ENCODE measurements at places on chromosomes 12 and 14.

DNA sequence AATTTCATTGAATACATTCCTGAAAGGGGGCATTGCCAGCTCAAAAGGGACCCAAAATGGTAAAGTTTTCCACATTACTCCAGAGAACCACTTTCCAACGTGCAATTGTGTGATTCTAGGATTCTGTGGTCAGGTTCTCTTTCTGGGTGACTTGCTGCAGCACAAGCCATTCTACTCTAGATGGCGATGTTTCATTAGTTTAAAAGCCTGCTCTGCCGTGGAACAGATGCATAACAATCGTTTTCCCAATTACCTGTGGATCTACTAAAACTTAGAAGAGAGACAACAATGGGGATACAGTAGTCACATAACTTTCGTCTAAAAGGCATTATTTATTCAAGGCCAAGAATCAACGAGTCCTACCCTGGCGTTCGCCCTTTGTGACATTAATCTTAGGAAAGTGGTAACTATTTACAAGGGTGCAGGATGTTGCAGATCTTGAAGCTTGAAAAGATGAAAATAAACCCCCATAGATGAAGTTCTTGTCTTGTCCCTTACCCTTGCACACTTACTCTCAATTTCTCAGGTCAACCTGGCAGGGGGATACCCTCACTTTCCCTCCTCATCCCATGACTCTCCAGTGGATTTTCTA, 400.9 kb downstream of the SNAPC1 start:
- no peaks in the 10 kb centered on the region for H3K27me3 ChIP-seq
- no peaks in the 10 kb centered on the region for H3K4me1 ChIP-seq
- no peaks in the 10 kb centered on the region for H3K36me3 ChIP-seq
- DNase-seq: peak; percentile 34

DNA sequence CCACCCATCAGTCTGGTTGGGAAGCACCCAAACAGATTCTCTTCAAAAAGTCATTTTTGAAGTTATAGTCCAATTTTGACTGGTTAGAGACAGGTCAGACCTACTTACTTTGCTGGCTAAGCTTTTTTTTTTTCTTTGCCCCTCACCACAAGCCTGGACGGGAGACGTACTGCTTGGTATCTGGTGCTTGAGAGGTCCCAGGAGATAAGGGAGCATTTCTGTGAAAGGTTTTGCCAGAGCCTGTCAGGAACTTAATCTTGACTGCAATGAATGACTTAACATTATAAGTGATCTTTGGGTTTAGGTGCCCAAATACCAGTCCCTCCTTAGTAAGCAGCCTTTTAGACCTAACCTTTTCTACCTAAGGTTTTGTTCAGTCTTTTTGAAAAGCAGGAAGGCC, 6.3 kb downstream of the MTHFD1 start:
- H3K4me1 ChIP-seq: no peaks in the 10 kb centered on the region
- DNase-seq: no peak
- H3K36me3 ChIP-seq: peaks cover 3% of the 10 kb centered on the region

DNA sequence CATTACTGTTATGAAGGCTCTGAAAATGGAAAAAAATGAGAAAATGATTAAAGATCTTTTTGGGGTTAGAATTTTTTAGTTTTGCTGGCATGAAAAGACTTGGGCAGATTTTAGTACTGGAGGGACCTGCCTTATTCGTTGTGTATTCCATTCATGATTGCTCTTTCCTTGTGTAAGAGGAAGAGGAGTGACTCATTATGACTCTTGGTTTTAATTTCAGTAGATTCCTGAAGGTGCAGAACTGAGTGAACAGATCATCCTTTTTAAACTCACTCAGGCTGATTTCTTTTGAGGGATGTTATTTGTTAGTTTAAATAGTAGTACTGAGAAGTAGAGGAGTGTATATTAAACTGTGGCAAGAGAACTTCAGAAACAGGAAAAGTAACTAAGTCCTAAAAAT, 41.6 kb downstream of the AKAP6 start:
- peaks cover 9% of the 10 kb centered on the region for H3K4me1 ChIP-seq
- no peaks in the 10 kb centered on the region for H3K27me3 ChIP-seq
- H3K4me3 ChIP-seq: no peak overlapping the region
- DNase-seq: peak; percentile 86
- H3K27ac ChIP-seq: peak overlapping the region; percentile 18
- no peaks in the 10 kb centered on the region for H3K36me3 ChIP-seq

DNA sequence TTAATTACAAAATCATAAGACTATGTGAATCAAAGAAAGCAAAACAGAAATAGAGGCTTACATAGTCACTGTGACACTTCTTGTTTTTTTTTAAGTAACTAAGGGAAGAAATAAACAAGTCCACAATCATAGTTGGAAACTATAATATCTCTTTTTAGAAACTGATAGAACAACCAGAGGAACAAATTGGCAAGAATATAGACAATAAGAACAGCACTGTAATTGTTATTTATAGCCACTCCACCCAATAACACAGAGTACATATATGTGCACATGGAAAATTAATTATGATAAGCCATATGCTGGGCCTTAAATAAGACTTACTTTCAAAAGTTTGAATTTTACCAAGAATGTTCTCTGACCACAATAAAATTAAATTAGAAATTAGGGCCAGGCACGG, 101.1 kb downstream of the PLEKHG7 start:
- no peak for DNase-seq
- H3K4me3 ChIP-seq: no peak overlapping the region
- no peaks in the 10 kb centered on the region for H3K27me3 ChIP-seq
- H3K27ac ChIP-seq: no peak overlapping the region
- no peaks in the 10 kb centered on the region for H3K4me1 ChIP-seq

DNA sequence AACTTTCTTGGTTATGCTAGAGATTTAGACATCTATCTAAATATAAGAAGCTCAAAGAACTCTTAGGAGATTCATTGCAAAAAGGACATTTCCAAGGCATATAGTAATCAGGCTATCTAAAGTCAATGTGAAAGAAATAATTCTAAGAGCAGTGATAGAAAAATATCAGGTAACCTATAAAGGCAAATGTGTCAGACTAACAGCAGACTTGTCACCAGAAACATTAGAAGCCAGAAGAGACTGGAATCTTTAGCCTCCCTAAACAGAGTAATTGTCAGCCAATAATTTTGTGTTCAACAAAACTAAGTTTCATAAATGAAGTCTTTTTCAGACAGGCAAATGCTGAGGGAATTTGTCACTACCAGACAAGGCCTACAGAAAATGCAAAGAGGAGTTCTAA, 122.0 kb upstream of the SCAF11 start:
- DNase-seq: no peak
- H3K36me3 ChIP-seq: no peaks in the 10 kb centered on the region
- no peak overlapping the region for H3K4me3 ChIP-seq
- no peak overlapping the region for H3K27ac ChIP-seq
- no peaks in the 10 kb centered on the region for H3K27me3 ChIP-seq
- no peaks in the 10 kb centered on the region for H3K4me1 ChIP-seq

DNA sequence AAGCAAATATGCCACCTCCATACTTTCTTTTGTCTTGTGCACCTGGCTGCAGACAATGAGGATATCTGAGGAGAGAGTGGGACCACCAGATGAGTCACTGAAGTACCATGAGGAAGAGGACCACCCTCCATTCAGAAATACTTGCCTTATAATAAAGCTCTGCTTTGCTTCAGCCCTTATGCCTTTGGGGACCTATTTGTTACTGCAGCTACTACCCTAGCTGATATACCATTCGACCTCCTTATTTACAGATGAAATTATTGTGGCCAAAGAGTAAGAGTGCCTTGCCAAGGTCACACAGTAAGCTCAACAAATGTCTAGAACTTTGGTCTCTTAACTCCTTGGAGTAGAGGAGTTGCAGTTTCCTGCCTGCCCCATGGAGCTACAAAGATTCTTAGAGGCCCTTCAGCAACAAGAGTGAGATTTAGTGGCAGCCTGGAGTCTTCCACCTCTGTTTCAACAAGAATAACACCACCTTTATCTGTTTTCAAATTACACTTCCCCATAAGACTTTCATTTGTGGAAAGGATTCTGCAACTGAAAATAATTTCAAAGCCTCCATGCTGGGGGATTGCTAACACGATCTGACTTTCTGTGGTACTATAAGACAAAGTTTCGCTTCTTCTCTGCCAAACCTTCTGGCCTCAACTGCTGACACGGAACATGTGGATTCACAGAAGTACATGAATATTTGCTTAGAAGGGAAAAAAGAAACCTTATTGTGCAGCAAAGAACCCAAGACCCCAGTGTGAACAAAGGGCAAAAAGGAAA, 3.6 kb downstream of the CMKLR1 start:
- no peak overlapping the region for H3K27ac ChIP-seq
- no peak for DNase-seq
- H3K36me3 ChIP-seq: no peaks in the 10 kb centered on the region
- peaks cover 5% of the 10 kb centered on the region for H3K27me3 ChIP-seq
- no peak overlapping the region for H3K4me3 ChIP-seq
- H3K4me1 ChIP-seq: no peaks in the 10 kb centered on the region

DNA sequence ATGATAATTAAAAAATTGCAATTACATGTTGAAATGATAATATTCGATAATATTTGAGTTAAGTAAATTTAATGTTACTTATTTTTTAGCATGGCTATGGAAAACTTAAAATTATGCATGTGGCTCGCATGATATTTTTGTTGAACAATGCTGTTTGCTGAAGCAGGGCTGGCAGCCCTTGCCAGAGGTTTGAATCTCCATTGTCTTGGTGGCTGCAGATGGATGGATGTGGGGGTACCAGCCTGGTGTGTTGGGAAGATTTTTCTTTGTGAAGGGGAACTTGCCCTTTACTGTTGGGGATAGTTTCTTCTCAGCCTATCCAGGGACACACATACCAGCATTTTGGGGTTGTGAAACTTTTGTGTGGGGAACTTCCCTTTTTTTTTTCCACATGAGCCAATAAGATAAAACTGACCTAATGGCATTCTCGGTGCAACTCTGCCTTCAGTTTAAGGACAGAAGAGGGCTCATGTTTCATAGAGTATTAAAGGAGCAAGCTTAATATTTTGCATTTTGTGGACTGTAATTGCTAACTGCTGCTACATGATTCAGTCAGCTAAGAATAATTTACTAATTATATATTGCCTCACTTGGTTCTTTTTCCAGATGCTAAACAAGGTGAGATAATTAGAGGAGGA, 8.8 kb downstream of the RASSF3 start:
- H3K27me3 ChIP-seq: no peaks in the 10 kb centered on the region
- H3K4me1 ChIP-seq: peaks cover 14% of the 10 kb centered on the region
- no peaks in the 10 kb centered on the region for H3K36me3 ChIP-seq
- no peak overlapping the region for H3K27ac ChIP-seq
- DNase-seq: peak; percentile 76

GRCh38 chr14:77151245-77151644, 9.7 kb upstream of the ZDHHC22 start:
- DNase-seq: no peak
- H3K27ac ChIP-seq: no peak overlapping the region
- no peaks in the 10 kb centered on the region for H3K4me1 ChIP-seq
- no peak overlapping the region for H3K4me3 ChIP-seq
- H3K36me3 ChIP-seq: no peaks in the 10 kb centered on the region
- H3K27me3 ChIP-seq: peaks cover 8% of the 10 kb centered on the region

- no peak overlapping the region for H3K27ac ChIP-seq
- no peak for DNase-seq
- peaks cover 10% of the 10 kb centered on the region for H3K4me1 ChIP-seq
- H3K4me3 ChIP-seq: no peak overlapping the region
These were observed 49.2 kb downstream of the DUSP16 start for GRCh38 chr12:12513416-12514006.

DNA sequence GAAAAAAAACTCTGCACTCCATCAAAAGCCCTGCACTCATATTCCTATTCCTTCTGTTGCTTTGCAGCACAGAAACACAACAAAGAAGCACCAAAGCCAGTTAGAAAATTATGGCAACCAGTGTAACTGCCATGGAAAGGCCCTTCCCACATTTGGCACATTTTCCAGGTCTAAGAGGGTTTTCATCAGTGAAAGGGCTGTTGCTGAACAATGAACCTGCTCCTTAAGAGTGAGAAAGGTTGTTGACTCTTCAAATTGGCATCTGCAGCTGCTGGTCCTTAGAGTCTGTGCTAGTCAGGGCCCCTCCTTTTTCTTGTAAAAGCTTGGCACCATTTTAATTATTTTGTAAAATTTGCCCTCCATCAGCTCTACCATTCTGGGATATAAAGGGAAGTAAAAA, 378.7 kb upstream of the KITLG start:
- no peak for DNase-seq
- no peaks in the 10 kb centered on the region for H3K27me3 ChIP-seq
- no peaks in the 10 kb centered on the region for H3K4me1 ChIP-seq
- no peak overlapping the region for H3K27ac ChIP-seq
- no peaks in the 10 kb centered on the region for H3K36me3 ChIP-seq

GRCh38 chr14:68231898-68232297, 412.3 kb downstream of the RAD51B start:
- peak; percentile 44 for DNase-seq
- H3K4me3 ChIP-seq: no peak overlapping the region
- H3K4me1 ChIP-seq: peaks cover 15% of the 10 kb centered on the region
- H3K36me3 ChIP-seq: no peaks in the 10 kb centered on the region

DNA sequence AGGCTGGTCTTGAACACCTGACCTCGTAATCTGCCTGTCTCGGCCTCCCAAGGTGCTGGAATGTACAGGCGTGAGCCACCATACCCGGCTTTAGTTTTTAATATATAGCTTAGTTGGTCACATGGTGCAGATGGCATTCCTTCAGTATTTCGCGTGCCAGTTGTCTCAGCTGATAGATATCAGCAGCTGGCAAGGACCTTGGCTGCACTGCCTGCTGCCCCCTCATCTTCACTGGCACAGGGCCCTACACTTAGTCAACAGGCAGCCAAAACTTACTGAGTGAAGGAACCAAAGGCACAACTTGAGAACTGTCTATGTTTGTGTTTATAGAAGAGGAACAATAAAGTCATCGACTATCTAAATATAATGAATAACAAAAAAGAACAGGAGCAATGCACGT, 31.0 kb downstream of the EID3 start:
- peaks cover 17% of the 10 kb centered on the region for H3K36me3 ChIP-seq
- no peak overlapping the region for H3K27ac ChIP-seq
- H3K4me3 ChIP-seq: no peak overlapping the region
- DNase-seq: no peak
